Amygdala (tissue), 56 donors: ENCODE measurements at places on chromosomes 7 and 10.
A peak's percentile ranks its signal among the peaks of the same experiment; 100 is the strongest.

- DNase-seq = no peak
These were observed 29.2 kb downstream of the FAM3C start for GRCh38 chr7:121366852-121367431.

DNA sequence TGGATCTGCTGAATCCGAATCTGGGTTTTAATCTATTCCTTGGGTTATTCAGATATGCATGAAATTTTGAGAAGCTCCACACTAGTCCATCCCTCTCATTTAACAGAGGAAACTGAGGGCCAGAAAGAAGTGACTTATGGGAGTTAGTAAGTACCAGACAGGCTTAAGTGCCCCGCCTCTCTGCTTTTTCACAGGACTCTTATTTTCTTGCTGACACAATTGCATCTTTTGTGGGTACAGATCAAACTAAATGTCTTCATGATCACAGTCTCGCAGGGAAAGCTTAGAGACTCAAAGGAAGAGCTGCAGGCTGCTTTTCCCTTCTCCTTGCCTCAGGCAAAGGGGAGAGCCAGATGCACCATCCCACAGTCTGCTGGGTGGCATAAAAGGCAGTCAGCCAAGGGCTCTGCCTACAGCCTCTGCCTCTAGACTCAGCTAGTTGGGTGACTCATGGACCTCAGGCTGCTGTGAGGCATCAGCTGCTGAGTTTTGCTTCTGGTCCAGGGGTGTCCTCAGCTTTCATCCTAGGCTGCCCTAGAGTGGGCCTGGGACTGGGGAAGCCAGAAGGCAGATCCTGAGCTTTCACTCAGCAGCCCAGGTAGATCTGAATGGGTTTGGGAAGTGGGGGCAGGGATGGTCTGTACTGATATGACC lies 11.6 kb downstream of the GOLGA7B start:
- peak; percentile 12 for DNase-seq

- DNase-seq = no peak
These were observed 15.6 kb downstream of the RRP12 start for GRCh38 chr10:97385565-97385964.

- no peak for DNase-seq
These were observed 20.6 kb downstream of the PALD1 start for GRCh38 chr10:70498970-70499835.

GRCh38 chr7:2504889-2505375 lies 14.6 kb upstream of the LFNG start:
- no peak for DNase-seq

DNA sequence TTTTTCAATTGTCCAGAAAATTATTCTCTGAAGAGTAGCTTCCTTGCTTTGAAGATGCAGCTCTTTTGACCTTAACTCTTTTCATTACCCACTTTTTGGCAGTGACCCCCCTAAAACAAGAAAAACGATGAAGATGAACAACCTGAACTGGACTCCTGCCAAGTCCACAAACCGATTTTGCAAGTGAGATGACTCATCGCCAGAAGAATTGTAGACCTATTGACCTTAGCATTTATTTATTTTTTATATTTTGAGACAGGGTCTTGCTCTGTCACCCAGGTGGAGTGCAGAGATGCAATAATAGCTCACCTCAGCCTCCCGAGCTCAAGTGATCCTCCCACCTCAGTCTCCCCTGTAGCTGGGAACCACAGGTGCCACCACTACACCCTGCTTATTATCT lies 859.2 kb downstream of the GATA3 start:
- DNase-seq = no peak

DNA sequence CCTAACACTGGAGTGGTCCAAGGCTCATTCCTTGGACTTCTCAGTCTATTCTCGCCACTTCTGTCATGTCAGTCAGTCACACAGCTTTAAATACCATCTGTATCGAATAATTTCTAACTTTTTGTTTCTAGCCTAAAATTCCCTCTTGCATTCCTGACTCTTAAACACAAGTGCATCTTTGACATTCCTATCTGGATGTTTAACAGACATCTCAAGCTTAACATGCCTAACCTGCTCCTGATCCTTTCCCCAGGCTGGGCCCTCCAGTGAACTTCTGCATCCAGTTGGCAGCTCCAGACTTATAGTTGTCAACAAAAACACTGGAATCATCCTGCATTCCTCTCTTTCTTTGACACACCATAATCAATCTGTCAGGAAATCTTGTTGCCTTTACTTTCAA lies 4.5 kb upstream of the ABCB4 start:
- no peak for DNase-seq

DNA sequence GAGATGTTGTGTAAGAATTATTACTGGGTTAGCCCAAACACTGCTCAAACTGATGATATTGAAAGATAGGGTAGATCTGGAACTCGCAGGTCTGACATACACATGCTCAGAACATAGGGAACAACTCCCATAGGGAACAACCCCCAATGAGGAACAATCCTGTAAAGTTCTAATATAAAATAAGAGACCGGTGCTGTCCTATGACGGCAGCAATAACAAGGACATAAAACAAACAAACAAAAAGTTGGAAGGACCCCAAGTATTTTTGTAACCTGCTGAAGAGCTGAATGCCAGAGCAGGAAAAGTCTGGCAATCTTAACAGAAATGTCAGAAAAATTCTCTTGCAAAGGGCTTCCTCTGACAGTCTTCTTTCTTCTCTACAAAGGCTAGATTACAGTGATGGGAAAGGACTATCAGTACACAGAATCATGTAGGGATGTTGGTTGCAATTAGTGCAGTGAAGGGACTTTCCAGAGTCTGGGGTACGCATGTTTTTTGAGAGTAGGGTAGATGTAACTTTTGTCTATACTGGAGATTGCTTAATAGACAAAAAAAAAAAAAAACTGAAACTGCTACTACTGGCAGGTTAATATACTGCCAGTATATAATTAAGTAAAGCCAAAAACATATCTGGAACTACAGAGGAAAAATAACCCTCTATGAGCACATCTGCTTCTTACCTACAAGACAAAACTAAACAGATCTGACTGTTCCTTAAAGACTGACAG lies 35.5 kb downstream of the IDE start:
- DNase-seq = no peak
